ENCODE measurements at places on chromosomes 5 and 9.

DNA sequence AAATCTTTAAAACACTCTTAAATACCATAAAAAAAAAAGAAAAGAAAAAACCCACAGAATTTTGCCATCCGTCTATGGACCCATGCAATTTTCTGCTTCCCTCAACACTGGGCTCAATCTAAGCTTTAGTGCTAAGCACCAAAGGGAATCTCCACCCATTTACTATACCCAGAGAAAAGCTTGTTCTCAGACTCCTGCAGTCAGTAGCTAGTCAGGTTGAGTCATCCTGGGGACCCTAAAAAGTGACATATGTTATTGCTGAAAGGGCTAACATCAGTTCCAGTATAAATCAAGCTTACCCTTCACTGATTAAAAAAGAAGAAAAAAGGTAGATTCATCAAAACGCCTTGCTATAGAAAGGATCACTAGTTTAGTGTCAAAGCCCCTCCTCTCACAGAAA, 177.6 kb downstream of the MUSK start:
- DNase-seq = no peak

DNA sequence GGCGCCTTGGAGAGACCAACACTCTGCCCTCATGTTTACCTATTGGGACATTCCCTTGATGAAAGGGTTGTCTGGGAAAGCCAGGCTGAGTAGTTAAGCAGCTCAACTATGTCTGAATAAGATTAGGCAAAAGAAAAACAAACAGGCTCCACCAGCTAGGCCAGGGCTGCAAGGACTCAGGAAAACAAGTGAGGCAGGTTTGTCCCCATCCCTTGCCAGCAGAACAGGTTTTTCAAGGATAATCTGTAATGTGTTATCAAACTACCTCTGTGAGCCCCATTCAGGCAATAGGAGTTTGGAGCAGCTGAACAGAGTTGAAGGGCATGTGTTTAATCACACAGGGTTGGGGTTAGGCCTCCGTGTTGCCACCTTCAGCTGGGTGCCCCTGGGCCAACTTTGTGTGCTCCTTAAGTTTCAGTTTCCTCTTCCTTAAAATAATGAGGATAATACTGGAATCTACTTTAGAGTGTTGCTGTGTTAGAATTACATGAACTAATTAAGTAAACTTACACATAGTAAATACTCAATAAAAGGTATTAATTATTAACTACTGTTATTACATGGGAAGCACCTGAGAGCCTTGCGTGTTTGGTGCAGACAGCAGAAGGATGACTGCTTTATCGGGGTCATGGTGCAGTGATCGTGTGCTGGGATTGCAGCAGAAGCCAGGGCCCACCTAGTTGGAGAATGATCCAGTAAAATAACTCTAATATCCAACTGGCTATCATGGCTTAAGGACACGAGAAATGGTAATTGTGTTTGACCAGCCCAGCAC, 72.1 kb upstream of the ATP10B start:
- no peak for DNase-seq

DNA sequence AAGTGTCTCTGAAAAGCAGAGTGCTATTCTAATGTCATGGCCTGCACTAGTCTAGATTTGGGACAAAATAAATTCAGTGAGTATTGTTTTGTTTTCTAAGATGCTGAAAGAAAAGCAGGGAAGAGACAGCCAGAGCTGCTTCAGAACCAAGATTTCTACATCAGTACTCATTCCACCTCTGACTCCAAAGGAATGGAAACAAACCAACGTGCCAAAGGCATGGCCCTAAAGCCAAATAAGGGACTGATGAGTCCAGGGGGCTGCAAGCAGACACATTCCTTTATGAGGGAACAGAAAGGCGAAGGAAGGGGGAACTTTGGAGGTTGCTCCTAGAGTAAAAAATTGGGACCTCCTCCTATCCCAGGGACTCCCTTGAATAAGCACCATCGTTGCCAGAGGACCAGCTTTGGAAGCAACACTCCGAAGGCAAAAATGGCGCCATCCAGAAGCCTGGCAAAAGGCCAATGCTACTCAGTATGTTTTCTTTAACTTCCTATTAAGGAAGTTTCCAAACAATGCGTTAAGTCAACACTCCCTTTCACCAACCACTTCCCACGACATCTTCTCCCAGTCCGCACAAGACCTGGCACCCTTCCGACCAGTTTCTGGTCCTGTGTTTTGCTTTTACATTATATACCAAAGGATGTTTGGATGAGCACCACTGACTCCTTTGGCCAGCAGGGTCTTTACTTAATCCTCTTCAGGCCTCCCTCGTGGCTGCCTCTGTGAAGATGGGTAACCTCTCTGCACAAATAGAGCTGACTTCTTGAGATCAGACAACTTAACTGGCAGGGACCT, 31.6 kb downstream of the ADAM19 start:
- DNase-seq = no peak

GRCh38 chr5:10447041-10447440, 5.4 kb downstream of the ROPN1L start:
- DNase-seq = no peak

DNA sequence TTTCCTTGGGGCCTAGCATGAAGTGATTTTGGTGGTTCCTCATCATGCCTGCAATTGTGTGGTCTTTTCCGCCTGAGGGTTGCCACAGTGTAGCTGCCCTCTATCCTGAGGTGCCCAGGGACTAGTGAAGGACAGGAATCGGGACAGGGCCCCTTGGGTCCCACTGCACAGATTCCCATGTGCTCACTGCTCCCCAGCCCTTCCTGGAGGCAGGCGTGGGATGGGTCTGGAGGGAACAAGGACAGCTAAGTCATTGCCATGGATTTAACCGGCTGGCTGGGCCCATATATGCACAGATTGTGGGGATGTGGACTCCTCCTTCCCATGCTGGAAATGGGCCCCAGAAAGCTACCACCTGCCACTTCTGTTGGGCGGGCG, 122.3 kb upstream of the PITX1 start:
- no peak for DNase-seq

- no peak for DNase-seq
These were observed 229.2 kb upstream of the MPDZ start for GRCh38 chr9:13508681-13509080.

DNA sequence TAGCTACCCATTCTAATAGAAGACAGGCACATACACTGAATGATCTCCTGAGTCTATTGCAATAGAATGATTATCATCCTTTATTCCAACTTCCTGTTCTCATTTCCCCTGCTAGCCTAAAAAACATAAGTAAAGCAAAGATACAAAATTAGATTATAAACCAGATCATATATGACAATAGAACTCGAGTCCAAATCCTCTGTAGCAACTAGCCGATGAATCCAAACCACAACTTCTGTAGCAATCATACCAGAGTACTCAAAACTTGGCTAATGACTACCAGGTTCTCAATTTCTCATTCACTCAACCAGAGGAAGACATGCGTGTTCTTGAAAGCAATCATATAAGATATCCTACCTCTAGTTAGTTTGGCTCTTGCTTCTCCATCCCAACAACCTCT, 622.1 kb downstream of the PSAT1 start:
- DNase-seq = no peak

DNA sequence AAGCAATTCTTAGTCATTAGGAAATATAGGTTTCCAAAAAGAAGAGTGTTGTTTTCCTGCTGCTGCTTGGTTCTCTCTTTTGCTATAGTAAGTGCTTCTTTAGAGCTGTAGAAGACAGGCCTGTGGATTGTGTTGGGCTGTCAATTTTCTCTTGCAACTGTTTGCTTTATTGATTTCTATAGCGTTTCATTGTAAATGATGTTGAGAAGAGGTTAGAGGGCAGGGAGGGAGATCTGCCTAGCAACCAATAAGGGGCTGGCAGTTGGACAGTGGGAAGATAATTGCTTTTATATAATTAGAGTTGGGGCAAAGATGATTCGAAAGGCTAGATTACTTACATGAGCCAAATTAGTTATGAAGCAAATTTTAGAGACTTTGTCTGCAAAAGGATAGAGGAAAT, 11.1 kb downstream of the UNC13B start:
- DNase-seq = no peak

- DNase-seq = no peak
These were observed 287.4 kb downstream of the ARHGAP26 start for GRCh38 chr5:143057580-143057999.

GRCh38 chr9:2180154-2180553, 165.0 kb downstream of the SMARCA2 start:
- no peak for DNase-seq

DNA sequence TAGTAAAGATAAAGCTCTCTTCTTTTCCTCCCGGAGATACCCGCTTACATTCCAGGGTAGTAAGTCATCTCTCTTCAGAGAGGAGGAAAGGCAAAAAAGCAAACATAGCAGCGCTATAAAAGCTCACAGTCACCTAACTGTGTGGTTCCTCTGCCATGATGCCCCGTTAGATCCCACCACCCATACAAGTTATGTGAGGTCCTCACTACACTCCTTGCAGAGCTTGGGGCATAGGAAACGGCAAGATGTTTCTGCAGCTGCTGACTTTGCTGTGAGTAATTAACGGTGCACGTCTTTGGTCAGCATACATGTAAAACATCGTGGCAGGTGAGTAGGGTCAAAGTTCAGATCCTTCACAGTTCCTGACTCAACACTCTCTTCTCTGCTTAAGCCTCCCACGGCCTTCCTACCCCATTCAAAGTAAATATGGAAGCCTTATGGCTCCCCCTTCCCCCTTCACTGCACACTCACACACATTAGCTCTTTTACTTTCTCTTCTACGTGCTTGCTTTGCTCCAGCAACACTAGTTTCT, 218.9 kb downstream of the DIRAS2 start:
- no peak for DNase-seq

DNA sequence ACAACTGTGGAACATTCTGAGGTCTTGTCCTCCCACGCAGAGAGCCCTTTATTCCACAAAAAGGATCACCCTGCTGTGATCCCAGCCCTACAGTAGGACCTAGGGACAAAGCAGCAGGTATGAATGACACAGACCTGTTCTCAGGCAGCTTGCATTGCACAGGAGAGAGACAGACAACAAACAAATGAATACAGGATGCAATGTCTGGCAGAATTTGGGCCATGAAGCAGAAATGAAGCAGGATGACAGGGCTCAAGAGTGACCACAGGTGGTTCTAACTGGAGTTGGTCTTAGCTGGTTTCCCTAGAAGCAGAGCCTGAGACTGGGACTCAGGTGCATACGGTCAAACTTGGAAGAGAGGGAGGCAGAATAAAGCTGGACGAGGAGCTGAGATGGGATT, 388.8 kb downstream of the CDK5RAP2 start:
- no peak for DNase-seq

DNA sequence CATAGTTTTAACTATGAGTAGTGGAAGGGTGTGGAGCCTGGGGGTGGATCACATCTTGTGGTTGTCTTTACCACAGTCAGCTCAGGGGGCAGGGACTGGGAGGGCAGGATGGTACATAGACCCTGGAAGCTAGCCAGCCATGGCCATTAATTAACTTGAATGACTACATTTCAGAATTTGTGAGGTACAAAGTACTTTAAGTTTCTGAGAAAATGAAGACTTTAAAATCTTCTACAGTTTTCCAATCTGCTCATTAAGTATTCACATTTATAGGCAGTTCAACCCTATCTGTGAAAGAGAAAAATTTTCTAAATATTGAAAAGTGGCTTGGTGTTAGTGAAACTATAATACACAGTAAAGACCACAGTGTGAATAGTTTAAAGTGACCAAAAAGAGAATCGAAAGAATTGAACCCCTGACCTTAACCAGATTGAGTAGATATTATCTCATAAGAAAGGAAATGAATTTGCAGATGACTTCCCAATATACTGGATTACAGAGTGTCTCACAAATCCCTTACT, 234.2 kb upstream of the MEF2C start:
- DNase-seq = no peak

DNA sequence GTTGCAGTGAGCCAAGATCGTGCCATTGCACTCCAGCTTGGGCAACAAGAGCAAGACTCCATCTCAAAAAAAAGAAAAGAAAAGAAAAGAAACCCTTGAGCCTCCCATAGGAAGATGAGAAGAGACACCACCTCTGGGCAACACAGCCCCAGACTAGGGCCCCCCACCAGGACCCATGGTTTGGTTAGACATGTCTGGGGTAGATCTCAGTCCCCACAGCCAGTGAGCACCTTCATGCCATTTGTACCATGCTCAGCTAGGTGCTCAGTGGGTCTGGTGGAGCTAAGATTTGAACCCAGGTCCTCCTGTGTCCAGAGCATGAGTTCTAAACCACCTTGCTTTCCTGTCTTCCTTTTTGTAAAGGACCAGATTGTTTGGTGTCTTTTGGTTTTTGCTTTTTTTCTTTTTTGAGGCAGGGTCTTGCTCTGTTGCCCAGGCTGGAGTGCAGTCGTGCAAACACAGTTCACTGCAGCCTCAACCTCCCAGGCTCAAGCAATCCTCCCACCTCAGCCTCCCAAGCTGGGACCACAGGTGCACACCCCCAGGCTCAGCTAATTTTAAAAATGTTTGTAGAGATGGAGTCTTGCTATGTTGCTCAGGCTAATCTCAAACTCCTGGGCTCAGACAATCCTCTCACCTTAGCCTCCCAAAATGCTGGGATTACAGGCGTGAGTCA, 11.7 kb downstream of the OLFML2A start:
- no peak for DNase-seq

DNA sequence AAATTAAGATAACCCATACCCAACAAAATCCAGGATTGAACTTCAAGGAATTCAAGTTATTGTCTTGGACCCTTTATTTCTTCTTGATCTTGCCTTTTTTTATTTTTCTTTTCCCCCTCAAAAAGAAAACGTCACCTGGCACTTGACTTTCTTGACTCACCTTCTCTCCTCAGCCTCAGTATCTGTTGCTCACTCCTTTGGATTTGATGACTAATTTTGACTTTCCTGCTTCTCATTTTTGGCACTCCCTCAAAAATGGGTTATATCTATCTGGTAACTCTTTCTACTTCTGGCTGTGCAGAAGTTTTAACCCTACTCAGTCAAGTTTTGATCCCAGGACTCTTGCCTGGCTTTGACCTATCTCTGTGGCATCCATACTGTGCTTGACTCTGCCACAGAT, 66.6 kb upstream of the SPATA31D4 start:
- DNase-seq = no peak

Data from NCI-H2171 (cell line).